ENCODE measurements at places on chromosomes 1 and 21.
A peak's percentile ranks its signal among the peaks of the same experiment; 100 is the strongest.

DNA sequence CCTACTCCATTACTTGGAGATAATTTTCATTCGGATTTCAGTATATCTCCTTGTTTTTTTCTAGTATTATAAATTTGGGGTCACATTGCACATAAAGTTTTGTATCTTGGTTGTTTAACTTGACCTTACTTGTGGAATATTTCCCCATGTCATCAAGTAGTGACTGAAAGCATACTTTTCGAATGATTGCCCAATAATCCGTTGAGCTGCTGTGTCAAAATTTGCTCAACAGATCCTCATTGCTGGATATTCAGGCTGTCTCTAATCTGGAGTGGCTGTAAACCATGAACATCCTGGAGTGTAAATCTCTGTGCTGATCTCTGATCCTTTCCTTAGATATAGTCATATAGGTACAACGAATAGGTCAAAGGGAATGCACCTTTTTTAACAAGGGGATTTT lies 4.9 kb downstream of the NIPAL3 start:
- DNase-seq: no peak

DNA sequence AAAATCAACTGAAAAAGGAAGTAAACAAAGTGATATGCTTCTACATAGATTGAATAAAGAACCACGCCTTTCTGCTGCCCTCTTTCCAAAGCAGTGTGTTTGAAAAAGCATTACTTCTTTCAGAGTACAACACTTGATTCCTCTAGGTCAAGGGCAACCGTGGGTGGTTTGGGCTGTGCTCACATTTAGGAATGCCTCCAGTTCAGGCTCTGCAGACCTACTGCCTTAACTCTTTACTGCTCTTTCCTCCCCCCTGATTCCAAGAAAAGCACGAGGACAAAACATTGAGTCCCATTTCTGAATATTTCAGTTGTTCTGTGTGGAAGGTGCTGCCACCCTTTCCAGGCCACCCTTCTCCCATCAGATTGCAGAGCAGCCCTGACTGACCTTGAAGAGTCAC lies 45.2 kb downstream of the ADAMTS1 start:
- no peak for DNase-seq

- no peak for DNase-seq
Measured at GRCh38 chr1:43065616-43066399, 106.3 kb downstream of the EBNA1BP2 start.

DNA sequence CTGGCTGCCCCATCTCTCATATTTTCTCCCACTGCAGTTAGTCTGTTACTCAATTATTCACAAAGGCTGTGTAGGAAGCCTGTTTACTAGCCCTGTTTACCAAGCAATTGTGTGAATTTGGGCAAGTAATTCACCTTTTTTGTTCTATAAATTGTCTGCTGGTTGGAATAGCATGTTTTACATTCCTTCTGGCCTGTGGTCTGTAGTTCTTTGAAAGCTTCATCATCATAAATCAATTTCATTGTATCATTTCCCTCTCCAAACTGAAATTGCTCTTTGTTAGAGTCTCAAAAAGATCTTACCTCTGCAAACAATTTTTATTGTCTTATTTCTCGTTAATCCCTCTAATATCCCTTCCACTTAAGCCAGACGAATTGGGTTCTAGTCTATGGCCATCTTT lies 1059.5 kb upstream of the ADGRL4 start:
- no peak for DNase-seq

DNA sequence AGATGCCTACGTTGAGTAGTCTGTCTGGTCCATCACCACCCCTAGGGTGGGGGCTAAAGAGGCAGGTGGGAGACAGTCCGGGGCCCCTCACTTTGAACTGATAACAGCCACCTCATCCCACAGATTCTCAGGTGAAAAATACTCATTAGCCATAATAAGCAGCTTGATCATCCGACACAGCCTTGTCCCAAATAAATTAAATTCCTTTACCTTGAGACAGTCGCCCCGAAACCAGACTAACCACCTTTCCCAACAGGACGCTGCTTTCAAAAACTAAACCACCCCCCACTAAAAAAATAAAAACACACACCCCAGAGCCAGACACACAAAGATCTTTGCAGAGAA lies 103.3 kb downstream of the CASZ1 start:
- no peak for DNase-seq

- no peak for DNase-seq
Measured at GRCh38 chr1:168482106-168482505, 61.7 kb downstream of the XCL2 start.

DNA sequence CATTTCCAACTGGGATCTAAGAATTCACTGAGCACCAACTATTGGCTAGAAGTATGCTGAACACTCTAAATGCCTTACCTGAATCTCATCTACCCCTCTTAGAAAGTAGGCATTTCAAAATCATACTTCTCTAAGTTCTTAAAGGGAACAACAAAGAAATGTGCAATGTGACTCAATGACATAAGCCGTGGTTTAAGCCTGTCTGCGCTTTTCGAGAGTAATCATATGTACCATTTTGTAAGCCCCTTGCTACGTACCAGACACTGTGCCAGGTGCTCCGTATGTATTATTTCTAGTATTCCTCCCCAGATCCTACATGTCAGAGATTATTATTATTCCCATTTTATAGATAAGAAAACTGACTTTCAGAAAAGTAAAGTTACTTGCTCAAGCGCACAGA lies 454.2 kb downstream of the SETD4 start:
- no peak for DNase-seq

GRCh38 chr1:159753386-159753785 lies 27.4 kb upstream of the DUSP23 start:
- no peak for DNase-seq

DNA sequence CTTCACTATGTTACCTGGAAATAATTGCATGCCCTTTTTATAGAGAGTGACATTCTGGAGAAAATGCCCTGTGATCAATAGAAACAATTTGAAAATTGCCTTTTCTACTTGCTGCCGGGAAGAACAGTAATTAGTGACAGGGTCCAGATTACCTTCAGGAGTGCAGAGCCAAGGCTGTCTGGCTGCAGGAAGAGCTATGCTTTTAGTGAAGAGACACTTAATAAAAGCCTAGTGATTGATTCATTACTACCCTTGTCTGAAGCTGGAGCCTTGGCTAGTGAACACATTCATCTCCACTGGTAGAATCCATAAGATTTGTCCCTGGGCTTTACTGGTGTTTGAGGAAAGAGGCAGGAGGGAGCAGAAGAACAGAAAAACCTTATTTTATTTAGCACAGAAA lies 12.9 kb upstream of the DNASE2B start:
- DNase-seq: no peak

DNA sequence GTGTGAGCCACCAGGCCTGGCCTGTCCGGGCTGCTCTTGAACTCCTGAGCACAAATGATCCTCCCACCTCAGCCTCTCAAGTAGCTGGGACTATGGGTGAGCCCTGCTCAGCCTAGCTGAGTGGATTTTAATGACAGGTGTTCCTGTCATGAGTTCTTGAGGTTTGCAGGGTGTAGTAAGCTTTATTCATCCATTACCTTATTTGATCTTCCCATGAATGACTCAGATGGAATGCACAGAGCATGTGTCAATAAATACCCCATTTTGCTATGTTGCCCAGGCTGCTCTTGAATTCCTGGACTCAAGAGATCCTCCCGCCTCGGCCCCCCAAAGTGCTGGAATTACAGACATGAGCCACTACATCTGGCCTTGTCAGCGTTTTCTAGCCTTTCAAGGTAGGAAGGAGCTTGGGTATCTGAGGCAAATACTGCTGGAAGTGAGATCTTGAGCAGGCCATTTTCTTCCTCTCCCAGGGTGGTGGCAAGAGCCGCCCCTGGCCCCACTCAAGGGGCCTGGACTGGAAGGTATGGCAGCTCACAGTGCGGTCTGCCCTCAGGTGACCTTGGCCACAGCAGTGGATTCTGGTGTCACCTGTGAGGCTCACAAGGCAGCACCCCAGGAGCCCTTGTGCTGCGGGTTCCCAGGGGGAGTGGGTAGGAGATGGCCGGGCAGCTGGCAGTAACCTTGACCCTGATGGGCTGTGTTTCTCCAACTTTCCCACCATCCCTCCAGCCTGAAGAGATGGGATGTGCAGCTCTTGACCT lies 20.0 kb downstream of the PIK3CD start:
- no peak for DNase-seq

- peak; percentile 27 for DNase-seq
Measured at GRCh38 chr21:44337941-44338895, 972 bp downstream of the CFAP410 start.

DNA sequence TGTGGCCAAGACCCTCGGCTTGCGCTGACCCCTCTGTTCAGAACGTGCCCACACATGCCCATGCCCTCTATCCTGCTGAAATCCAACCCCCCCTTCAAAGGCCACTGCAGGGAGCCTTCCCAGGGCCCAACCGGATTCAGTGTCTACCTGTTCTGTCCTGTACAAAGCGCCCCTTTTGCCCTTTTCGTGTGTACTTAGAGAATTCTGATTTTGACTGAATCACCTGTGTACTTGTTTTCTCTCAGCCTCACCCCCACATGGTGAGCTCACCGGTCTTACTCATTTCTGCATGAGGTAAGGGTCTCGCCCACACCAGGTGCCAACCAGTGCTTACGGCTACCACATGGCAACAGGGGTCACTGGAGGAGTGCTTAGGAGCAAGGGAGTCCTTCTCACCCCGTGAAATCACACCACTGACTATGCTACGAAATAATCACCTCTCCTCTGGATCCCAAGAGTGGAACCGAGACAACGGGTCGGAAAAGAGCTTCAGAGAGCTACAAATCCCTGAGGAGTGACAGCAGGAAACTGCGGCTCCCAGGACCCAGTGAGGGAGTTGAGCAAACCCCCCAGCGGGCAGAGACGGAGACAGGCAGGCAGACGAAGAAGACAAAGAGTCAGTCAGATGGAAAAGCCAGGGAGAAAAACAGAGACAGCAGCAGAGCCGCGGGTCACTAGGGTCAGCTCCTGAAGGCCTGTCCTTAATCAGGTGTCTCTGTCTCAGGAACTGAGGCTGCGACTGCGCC lies 2.1 kb upstream of the S100A2 start:
- DNase-seq: peak; percentile 30

DNA sequence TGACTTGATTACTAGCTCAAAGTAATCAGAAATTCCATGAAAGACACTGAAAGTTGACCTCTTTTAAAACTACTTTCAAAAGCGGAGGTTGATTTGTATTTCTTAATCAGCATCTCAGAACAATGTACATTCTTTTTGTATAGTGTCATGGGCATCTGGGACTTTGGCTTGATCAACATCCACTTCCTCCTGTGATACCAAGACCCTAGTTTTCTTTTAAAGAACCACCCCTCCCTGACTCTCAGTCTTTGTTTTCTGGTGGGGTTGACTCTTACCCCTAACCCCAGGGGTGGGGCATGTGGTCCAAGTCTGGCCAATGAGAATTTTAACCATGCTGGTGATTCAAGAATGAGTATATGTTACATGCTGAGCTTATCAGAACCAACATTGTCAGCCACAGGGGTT lies 21.7 kb upstream of the IRF2BP2 start:
- no peak for DNase-seq

GRCh38 chr1:91753878-91754277 lies 132.1 kb downstream of the TGFBR3 start:
- no peak for DNase-seq

- no peak for DNase-seq
Measured at GRCh38 chr1:100746542-100746932, 27.0 kb downstream of the VCAM1 start.

- no peak for DNase-seq
Measured at GRCh38 chr21:38789275-38789674, 16.5 kb upstream of the ETS2 start.

DNA sequence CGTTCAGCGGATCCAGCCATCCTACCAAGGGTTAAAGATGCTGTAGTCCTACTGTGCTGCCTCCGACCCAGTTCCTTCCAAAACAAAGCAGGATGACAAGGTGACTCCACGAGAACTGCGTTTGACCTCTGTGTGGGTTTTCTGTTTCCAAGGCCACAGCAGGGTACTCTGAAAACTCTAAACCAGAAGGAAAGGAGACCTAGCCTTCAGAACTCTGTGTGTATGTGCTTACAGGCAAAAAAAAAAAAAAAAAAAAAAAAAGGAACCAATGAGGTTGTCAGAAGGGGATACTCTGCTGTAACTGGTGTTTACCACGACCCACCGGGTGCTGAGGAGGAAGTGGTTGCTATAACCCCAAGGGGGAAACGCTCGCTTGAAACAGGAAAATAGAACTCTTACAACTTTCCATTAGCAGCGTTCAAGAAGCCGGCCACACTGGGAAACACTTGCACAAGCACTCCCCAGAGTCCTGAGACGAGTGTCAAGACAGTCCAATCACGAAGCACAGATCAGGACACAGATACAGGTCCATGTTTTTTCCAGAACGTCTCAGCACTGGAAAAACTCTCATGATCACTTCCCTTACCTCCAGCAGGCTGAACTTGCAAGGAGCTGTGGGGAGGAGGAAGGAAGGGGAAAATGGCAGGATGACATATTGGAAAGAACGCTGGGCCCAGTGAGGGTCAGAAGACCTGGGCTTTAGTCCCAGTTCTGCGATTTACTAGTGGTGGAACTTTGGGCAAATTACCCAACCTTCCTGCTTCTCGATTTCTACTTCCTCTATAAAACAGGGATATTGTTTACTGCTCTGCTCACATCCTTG lies 64.0 kb downstream of the ITPKB start:
- DNase-seq: no peak

DNA sequence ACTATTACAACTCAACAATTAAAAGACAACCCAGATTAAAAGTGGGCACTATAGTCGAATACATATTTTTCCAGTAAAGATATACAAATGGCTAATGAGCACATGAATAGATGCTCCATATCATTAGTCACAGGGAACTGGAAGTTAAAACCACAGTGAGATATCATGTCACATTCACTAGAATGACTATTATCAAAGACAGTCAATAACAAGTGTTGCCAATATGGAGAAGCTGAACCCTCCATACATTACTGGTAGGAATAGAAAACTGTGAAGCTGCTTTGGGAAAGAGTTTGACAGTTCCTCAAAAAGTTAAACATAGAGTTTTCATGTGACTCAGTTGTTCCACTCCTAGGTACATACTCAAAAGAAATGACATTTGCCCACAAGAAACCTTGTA lies 30.6 kb upstream of the MRPS6 start:
- no peak for DNase-seq

DNA sequence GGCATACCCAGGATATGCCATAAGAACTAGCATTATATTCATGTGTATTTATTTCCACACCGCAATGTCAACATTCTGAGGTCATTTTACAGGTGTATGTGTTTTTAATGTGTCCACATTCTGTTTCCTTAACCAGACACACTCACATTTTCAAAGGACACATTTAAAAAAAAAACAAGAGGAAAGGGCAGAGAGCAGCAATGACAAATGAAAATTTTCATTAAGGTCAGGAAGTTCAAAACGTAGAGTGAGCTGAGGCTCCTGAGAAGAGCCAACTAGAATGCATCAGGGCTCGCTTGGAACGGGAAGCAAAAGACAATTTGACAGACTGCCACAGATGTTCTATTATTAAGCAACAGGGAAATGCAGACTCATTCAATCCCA lies 4.8 kb upstream of the GNPAT start:
- no peak for DNase-seq

DNA sequence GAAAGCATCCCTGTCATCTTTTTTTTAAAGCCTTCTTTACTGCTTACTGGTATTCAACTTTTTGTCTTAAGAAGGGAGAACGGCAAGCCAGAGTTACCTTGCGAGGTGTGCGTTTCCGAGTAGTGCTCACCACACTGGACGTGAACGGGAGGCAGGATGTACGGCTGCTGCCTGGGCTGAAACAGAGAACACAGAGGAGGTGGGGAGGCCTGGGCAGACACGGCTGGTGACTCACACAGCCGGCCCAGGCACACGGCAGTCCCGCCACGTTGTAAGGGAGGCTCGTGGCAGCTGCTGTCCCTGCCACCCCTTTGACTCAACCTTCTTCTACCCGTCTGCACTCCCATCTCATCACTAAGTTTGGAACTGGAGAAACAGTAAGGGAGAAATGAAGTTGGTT lies 105.8 kb downstream of the SMYD2 start:
- no peak for DNase-seq

All from stimulated activated CD4-positive, alpha-beta T cell treated with anti-CD3 and anti-CD28 coated beads, Interleukin-4, amount 100 ng/mL, for 4 hours (primary cell).